ENCODE measurements at places on chromosomes 1 and 21. TPM values are rescaled to one million over a fixed set of nuclear protein-coding genes. Genes with fewer than 3 reads are reported as not detected.

The SPATA1 gene
- total RNA-seq: 0.46 TPM

The TMEM81 gene
- total RNA-seq: 1.7 TPM

The CFAP126 gene
- not detected for total RNA-seq

The ATF3 gene
- 6.6 TPM for total RNA-seq

The PTPN22 gene
- 4.7 TPM for total RNA-seq

The FAM163A gene
- not detected for total RNA-seq

The PER3 gene
- total RNA-seq: 9.9 TPM

The FMN2 gene
- 21.0 TPM for total RNA-seq

The LCE2A gene
- not detected for total RNA-seq

The MMEL1 gene
- not detected for total RNA-seq

The GUK1 gene
- 400 TPM for total RNA-seq

The GDAP2 gene
- total RNA-seq: 26.6 TPM

The TRMT13 gene
- total RNA-seq: 15.1 TPM

The RXFP4 gene
- total RNA-seq: not detected

The S100A7 gene
- total RNA-seq: not detected

The NBPF26 gene
- 28.0 TPM for total RNA-seq

The SGIP1 gene
- 29.0 TPM for total RNA-seq

The CCDC181 gene
- 0.85 TPM for total RNA-seq

The ARHGEF11 gene
- total RNA-seq: 31.7 TPM

The SASS6 gene
- total RNA-seq: 1.9 TPM

The SMYD3 gene
- total RNA-seq: 44.3 TPM

The C1orf87 gene
- not detected for total RNA-seq

The OSBPL9 gene
- 77.0 TPM for total RNA-seq

The TPR gene
- 97.8 TPM for total RNA-seq

The IQCC gene
- 1.4 TPM for total RNA-seq

The KCNK2 gene
- 16.3 TPM for total RNA-seq

The S100A8 gene
- total RNA-seq: not detected

The RAB3B gene
- total RNA-seq: 37.1 TPM

The PFDN2 gene
- 23.6 TPM for total RNA-seq

The RYR2 gene
- total RNA-seq: not detected

The UAP1 gene
- total RNA-seq: 161 TPM

The E2F2 gene
- total RNA-seq: 0.39 TPM

The SERPINC1 gene
- total RNA-seq: 0.07 TPM

The CDK11A gene
- 5.9 TPM for total RNA-seq

The SLAMF6 gene
- not detected for total RNA-seq

The OPRD1 gene
- under 0.01 TPM for total RNA-seq

The VANGL2 gene
- total RNA-seq: 0.46 TPM

The S100A9 gene
- total RNA-seq: not detected

The SPRR2B gene
- not detected for total RNA-seq

The BRDT gene
- total RNA-seq: not detected

The PTCH2 gene
- total RNA-seq: 0.33 TPM

The PTPN7 gene
- not detected for total RNA-seq

The ADAMTS4 gene
- total RNA-seq: 14.7 TPM

The HLCS gene
- total RNA-seq: 49.8 TPM

The KRTAP20-2 gene
- not detected for total RNA-seq

The C8B gene
- total RNA-seq: not detected

The FNDC10 gene
- 3.6 TPM for total RNA-seq

Data from smooth muscle cell of the pulmonary artery (primary cell).